ENCODE measurements at places on chromosomes 13 and 19.

- no peak for DNase-seq
Observed at GRCh38 chr19:29329460-29330134, 116.6 kb upstream of the UQCRFS1 start.

DNA sequence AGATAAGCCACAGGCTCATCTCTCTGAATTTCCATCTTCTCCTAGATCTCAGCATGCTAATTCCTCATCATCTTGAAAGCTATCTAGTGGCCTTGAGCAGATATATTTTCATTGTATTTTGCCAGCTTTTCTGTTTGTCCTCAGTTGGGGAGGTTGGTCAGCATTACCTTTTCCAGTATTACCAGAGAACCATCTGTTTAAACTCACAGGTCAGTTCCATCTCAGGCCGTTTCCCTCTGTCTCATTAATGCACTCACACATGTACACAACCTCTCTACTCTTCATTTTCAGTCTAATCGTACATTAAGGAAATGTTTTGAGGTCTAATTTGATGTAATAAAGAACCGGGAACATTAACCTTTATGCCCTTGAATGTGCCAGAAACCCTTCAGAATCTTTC lies 29.7 kb downstream of the USPL1 start:
- DNase-seq: no peak

- no peak for DNase-seq
Observed at GRCh38 chr19:11539495-11540365, 1.1 kb downstream of the CNN1 start.

GRCh38 chr19:3142292-3142670 lies 6.4 kb downstream of the GNA15 start:
- no peak for DNase-seq

GRCh38 chr19:368630-369024 lies 24.0 kb upstream of the MIER2 start:
- no peak for DNase-seq

- DNase-seq: no peak
Observed at GRCh38 chr13:34465423-34465922, 476.6 kb upstream of the NBEA start.

- no peak for DNase-seq
Observed at GRCh38 chr13:112058519-112058873, 8.5 kb upstream of the SOX1 start.

DNA sequence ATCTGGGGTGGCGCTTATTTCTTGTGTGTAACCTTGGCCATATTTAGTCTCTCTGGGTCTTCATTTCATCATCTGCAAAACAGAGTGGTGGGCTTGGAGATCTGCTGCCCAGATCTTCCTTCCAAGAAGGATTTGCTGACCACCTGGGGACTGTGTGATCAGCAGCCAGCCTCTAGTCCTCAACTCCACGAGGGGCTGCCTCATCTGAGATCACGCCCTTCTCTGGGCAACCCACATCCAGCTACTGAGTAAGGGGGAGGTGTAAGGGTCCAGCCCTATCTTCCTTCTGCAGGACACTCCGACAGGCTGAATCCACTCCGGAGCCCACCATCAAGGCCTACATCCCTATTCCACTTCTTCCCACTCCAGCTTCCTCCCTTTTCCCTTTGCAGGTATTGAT lies 57.9 kb downstream of the CHST8 start:
- no peak for DNase-seq

DNA sequence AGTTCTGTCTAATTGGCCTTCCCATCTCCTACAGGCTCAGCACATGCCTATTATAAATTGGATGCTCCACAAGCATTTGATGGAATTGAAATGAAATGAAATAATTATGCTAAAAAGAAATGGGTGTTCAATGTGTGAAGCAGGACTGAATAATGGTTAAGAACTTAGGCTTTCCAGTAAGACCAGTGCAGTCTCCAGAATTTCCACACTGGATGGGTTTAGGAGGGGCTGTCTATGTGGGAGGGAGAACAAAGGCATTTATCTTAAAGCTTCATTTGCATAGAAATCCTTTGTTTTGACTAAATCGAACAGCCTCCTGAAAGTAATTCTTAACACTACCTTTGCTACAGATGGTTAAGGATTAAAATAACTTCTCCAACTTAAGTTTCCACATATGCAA lies 47.9 kb upstream of the KL start:
- DNase-seq: no peak

GRCh38 chr13:59533561-59534555 lies 629.9 kb downstream of the DIAPH3 start:
- no peak for DNase-seq

DNA sequence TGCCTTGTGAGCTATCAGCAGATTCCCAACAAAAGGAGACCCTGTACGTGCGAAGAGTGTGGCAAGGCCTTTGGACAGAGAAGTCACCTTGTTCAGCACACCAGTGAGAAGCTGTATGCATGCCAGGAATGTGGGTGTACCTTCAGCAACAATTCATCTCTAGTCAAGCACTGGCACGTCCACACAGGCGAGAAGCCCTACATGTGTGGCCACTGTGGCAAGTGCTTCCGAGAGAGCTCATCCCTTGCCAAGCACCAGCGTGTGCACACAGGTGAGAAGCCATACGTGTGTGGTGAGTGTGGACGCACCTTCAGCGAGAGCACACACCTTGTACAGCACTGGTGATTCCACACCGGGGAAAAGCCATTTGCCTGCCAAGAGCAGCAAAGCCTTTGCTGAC lies 7.6 kb upstream of the ZSCAN22 start:
- DNase-seq: no peak

DNA sequence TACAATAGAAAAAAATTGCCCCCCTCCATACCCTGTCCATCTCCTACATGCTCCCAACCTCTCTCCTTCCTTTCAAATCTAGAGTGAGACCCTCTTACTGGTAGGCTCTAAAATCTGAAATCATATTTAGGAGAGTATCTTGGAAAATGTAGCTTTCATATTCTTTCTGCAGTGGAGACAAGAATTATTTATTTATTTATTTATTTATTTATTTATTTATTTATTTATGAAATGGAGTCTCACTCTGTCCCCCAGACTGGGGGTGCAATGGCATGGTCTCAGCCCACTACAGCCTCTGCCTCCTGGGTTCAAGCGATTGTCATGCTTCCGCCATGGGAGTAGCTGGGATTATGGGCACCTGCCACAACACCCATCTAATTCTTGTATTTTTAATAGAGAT lies 174.1 kb upstream of the MYO16 start:
- DNase-seq: no peak

All from activated gamma-delta T cell treated with anti-CD3 and anti-CD28 coated beads, Interleukin-2, amount 50 U/mL, for 16 hours (primary cell).